ENCODE measurements at places on chromosomes 6 and 20.

- no peak for DNase-seq
Observed at GRCh38 chr6:167116109-167116837, 6.6 kb upstream of the CCR6 start.

DNA sequence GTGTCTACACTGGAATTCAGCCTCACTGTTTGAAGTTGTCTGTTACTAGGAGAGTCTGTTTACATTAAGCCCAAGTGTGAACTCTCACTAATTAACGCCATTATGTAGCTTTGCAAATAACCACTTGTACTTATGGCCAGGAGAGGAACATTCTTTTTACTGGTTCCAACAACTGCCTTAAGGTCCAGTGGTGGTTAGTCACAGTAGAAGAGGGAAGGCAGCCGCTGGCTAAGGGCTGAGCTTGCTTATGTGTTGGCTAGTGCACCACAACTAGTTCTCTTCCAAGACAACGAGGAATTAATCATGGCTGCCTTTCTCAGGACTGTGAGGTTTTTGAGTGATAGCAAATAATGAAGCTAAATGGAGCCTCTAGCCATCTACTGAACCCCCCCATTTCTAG lies 14.9 kb upstream of the SLC22A23 start:
- no peak for DNase-seq

DNA sequence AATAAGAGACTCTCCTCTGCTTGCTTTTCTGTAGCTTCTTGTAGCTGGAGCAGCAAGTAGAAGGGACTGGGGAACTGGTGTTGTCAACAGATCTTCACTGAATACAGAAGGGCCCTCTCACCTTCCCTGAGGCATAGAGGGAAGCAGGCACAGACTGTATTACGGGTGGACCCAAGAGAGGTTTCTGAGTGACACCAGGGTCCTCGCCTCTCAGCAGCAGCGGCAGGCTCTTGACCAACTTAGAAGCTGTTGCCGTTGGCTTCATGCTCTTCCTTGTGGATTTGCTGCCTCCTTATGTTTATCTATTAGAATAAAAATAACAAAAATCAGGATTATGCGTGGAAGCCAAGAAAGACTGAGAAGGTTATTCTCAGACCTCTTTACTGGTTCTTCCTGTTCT lies 31.7 kb downstream of the GFRA4 start:
- no peak for DNase-seq

DNA sequence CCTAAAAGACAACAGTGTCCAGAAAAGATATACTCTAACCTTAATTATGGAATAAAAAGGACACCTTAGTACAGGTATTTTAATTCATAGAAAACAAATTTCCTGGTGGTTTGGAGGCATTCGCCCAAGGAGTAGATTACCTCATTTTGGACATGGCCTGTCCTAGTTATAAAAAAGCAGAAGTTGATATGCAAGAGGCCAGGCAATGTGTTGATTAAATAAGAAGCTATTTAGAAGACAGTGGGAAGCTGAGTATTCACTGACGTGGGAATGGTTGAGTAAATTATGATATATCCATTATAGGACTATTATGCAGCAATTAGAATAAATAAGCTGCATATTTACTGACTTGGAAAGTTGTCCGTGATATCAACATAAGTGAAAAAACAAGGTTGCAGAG lies 314.9 kb downstream of the ALDH8A1 start:
- no peak for DNase-seq

- no peak for DNase-seq
Observed at GRCh38 chr6:122727244-122727643, 52.3 kb upstream of the FABP7 start.

GRCh38 chr6:135527960-135528249 lies 30.4 kb upstream of the AHI1 start:
- DNase-seq: no peak

DNA sequence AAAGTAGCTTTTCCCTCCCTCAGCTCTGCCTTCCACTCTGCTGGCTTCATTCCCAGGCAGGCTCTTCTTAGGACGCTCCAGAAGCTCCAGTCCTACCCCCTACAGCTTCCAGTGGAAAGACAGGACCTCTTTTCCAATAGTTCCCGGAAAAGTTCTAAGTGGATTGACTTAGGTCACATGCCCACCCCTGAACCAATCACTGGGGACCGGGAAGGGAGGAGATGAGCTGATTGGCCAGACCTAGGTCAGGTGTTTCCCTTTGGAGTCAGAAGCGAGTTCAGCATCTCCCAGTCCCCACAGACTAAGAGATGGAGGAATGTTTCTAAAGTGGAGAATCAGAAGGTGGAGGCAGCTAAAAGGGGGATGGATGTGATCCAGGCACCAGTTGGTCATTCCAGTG lies 62.9 kb upstream of the KCNG1 start:
- no peak for DNase-seq

GRCh38 chr6:14889611-14890593 lies 356.0 kb upstream of the JARID2 start:
- no peak for DNase-seq

DNA sequence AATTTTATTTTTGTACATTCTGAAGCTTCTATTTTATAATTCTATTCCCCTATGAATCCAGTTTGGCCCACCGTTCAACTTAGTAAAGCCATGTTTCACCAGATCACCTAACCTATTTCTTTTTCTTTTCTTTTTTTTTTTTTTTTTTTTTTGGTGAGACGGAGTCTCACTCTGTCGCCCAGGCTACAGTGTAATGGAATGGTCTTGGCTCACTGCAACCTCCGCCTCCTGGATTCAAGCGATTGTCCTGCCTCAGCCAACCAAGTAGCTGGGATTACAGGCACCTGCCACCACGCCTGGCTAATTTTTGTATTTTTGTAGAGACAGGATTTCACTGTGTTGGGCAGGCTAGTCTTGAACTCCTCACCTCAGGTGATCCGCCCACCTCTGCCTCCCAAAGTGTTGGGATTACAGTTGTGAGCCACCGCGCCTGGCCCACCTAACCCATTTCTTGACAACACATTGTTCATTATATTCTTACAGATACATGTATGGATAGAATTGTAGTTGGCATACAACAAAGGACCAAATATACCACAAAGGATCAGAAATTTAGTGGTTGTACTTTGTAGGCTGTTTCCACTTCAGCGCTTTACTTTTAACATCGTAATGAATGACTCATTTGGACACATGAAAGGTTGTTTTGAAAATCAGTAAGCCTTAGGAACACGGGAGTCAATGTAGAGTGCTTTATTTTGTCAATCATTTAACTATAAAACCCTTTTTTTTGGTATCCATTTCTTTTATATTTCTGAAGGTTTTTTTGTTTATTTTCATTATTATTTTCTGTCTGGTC lies 63.2 kb downstream of the GJA1 start:
- DNase-seq: no peak

- no peak for DNase-seq
Observed at GRCh38 chr20:42652266-42652665, 537.4 kb downstream of the PTPRT start.

DNA sequence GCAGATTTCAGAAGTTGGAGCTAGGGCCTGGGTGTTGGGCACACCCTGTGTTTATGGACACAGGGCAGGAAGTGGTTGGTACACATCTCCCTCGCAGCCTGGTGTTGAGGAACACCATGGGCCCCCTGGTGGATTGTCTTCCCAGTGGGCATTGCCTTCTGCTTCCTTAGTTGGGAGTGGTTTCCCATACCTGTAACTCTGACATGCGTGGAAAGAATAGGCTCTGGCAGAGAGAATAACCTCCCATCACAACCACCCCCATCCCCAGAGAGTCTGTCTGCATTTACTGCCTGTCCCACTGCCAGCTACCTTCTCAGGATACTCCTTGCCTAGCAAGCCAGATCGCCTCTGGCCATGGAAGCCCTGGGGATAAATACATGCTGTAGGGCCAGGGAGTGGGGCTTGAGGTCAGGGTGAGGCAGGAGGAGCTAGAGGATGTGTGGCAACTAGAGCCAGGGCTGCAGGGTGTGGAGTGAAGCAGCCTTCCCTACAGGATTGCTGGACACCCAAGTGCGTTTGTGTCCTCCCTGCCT lies 14.7 kb downstream of the LRRC73 start:
- DNase-seq: no peak

- no peak for DNase-seq
Observed at GRCh38 chr6:105681061-105681460, 278.2 kb upstream of the PREP start.

- no peak for DNase-seq
Observed at GRCh38 chr20:51687108-51687507, 81.1 kb downstream of the ATP9A start.

DNA sequence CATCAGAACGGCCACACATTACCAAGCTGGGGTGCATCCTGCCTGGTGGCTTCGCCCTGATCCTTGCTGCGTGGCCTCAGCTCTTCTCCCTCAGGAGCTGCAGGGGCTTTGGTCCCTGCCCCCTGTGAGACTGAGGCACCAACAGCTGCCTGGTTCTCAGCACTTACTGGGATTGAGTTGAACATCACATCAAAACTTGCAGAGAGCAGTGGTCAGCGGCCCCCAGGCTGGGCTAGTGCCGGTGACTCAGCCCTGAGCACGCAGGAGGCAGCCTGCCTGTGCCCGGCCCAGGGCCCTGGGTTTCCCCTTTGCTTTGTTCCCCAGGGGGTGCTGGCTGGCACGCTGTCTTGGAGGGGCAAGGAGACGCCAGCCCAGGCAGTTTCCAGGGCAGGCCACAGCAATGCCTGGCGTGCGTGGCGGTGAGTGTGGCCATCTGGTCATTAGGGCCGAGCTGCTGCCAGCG lies 63.3 kb downstream of the DLL1 start:
- no peak for DNase-seq

GRCh38 chr20:36141310-36141709 lies 13.2 kb upstream of the EPB41L1 start:
- DNase-seq: no peak

- DNase-seq: no peak
Observed at GRCh38 chr6:100906325-100906724, 25.2 kb upstream of the ASCC3 start.

- no peak for DNase-seq
Observed at GRCh38 chr20:38889050-38889449, 37.2 kb upstream of the FAM83D start.

DNA sequence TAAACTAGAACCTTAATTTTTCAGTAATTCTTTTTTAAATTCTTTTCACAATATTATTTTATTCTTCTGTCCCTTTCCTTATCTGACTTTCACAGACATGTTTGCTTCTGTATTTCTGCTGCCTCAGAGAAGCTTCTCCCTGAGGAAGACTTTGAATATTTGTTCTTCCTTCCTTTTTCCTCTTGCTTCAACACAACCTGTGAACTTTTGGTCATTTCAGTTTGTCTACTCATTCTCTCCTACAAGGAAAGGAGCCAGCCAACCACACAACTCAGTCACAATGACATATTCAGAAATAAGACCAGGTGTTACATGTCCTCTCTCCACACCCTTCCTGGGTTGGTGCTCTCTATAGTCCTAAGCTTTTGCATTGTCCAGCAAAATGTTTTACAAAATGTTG lies 310.4 kb downstream of the TFAP2B start:
- DNase-seq: no peak

- peak; percentile 7 for DNase-seq
Observed at GRCh38 chr6:127118298-127119101, at the start of gene RSPO3. RSPO3 (plus strand) TSS chr6:127118671; CDS start chr6:127119193, 522 bp downstream.

- no peak for DNase-seq
Observed at GRCh38 chr20:24648919-24649318, 179.5 kb downstream of the SYNDIG1 start.

- DNase-seq: no peak
Observed at GRCh38 chr6:5705252-5705651, 301.5 kb downstream of the NRN1 start.
